ENCODE measurements at places on chromosomes 6 and 20.

GRCh38 chr6:52881662-52881995 is 27.9 kb downstream of the GSTA3 start:
- DNase-seq, result no peak

DNA sequence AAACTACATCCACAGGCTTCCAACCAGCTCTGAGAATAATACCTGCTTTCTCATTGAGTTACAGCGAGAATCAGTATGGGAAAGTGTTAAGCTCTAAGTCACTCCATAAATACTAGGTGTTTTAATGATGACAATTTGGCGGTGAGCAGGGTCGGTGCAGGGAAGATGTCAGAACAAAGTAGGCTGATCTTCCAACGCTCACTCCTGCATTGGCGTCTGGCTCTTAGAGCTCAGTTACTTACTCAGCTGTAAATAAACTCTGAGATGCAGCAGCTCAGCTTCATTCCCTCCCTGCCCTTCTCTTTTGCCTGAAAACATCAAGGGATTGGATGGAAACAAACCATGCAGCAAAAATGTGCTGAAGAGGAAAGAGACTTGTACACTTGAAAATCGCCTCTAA is 102.5 kb upstream of the SPACA1 start:
- no peak for DNase-seq

DNA sequence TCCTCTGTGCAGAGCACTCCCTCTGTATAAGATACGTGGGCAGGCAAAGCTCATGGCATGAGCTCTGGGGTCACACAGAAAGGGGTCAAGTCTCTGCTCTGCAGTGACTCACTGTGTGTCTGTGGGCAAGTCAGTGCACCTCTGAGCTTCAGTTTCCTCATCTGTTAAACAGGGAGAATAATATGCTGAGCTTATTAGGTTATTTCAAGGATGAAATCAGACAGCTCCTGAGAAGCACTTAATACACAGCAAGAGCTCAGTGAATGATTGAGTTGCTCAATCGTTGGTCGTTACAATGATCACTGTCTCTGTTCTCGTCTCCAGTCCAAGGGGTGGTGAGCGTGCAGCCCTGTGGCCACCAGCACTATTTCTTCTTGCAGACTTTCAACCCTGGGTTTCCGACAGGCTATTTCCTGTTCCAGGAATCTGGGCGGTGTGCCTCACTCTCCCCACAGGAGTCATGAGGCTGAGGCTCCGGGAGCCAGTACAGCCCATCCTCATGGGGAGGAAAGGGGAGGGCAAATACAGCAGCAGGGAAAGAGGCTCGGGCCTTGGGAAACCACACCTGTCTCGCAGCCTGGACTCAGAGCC is 28.9 kb downstream of the KIAA1755 start:
- no peak for DNase-seq

- DNase-seq, result no peak
These were observed 169.8 kb downstream of the MMS22L start for GRCh38 chr6:97113170-97113569.

GRCh38 chr6:152636609-152637295 is 410 bp downstream of the SYNE1 start:
- DNase-seq, result no peak

GRCh38 chr6:116206231-116206903 is 47.5 kb downstream of the TSPYL4 start:
- no peak for DNase-seq
